ENCODE measurements at places on chromosomes 12 and 14. TPM values are rescaled to one million over a fixed set of nuclear protein-coding genes. Genes with fewer than 3 reads are reported as not detected.
A peak's percentile ranks its signal among the peaks of the same experiment; 100 is the strongest.

- DNase-seq, result no peak
These were observed 1.2 kb downstream of the GLIPR1 start for GRCh38 chr12:75481774-75482173.

GLT1D1 gene
- not detected for total RNA-seq

GRCh38 chr12:6228535-6229223 lies 28.5 kb downstream of the CD9 start:
- DNase-seq, result no peak

DNA sequence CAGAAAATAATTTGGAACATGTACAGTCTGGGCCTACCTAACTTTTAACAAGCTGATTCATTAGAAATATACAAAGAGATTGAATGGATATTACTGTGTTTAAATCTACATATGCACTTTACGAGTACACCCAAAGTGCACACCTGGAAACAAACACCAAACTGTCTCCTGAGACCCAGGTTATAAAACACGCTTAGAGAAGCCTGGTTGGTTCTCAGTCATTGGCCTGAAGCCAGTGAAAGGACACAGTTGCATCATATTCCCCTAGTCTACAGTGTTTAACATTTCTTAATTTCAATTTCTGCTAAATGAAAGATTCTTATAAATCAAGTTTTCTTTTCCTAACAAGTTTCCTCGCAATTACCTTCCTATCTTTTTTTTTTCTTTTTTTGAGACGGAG lies 209.5 kb downstream of the FBXL14 start:
- no peak for DNase-seq

DNA sequence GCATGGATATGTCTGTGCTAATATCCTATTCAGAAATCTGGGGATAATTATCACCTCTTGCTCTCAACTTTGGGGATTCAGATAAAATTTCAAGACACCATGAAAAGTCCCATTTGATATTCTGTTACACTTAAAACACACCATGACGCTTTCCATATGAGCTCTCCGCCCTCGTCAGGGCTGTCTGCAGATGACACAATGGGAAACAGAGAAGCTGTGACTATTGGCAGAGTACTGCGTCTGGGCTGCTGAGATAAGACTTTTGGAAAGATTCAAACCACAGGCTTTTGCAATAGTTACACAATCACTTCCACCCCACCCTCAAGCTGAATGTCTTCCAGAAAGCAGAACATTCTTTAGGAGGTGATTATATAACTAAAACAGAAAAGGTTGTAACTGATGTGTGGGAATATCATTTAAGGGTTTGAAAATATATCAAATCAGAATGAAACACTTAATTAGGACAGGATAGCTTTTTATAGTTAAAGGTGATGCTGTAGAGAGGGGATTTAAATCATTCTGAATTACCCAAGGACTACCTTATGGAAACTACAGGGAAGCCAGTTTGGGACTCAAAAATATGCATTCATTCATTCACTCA lies 75.3 kb upstream of the TMPO start:
- DNase-seq, result peak; percentile 46

DNA sequence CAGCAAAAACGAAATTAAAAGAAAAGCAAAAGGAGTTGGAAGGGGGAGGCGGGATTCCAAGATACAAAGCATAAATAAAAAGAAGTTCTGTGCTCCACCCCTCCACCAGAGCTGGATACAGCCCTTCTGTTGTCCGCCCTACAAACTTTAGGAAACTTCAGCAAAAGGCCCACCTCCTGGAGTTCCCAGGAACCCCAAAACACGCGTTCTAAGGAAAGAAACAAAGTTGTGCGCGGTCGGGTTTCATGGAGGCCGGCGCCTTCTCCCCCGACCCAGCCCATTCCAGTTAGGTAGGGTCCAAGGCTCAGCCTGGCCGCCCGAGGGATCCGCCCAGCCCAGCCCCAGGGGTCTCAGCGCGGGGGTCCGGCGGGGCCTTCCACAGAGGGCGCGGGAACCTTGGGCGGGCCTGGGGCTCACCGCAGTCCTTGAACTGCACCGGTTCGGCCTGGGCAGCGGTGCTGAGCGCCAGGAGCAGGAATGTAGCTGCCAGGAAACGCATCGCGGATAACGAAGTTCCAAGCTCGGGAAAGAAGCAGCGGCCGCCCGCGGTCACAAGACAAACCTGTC lies at the start of gene NPC2:
TSS of gene NPC2 (minus strand) at position 530 of the 567 bp plus-strand sequence. CDS start at position 499, 31 bp downstream.
- no peak for DNase-seq

- no peak for DNase-seq
These were observed 265.9 kb downstream of the EMP1 start for GRCh38 chr12:13462450-13462849.

DNA sequence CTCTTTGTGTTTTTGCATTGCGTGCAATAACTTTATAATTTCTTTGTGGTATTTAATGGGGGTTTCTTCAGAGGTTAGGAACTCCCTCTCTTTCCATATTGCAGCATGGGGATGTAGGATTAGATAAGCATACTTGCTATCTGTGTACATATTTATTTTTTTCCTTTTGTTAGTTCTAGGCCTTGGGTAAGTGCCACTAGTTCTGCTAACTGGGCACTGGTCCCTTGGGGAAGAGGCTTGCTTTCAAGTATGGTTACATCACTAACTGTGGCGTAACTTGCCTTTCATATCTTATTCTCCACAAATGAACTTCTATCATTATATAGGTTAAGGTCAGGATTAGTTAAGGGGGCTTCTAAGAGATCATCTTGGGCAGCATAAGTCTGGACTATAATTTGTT lies 31.5 kb upstream of the SLCO1B3 start:
- no peak for DNase-seq

- no peak for DNase-seq
These were observed 1.4 kb upstream of the RAB35 start for GRCh38 chr12:120117961-120118320.

HVCN1 gene
- not detected for total RNA-seq

DNA sequence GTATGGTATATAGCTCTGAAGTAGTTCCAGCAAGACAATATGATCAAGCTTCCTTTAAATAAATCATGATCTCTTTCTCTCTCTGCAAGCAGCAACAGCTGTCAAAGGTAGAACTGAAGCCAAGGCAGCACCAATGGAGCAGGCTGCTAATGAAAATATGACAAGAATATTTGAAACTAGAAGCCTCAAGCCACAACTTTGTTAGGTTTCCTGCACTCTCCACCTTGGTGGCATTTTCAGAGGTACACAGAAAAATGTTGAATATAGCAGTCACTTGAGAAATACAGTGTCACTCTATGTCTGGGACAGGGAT lies 43.8 kb upstream of the PSMA6 start:
- DNase-seq, result no peak

- no peak for DNase-seq
These were observed 434.7 kb downstream of the FUT8 start for GRCh38 chr14:65847075-65847847.

DNA sequence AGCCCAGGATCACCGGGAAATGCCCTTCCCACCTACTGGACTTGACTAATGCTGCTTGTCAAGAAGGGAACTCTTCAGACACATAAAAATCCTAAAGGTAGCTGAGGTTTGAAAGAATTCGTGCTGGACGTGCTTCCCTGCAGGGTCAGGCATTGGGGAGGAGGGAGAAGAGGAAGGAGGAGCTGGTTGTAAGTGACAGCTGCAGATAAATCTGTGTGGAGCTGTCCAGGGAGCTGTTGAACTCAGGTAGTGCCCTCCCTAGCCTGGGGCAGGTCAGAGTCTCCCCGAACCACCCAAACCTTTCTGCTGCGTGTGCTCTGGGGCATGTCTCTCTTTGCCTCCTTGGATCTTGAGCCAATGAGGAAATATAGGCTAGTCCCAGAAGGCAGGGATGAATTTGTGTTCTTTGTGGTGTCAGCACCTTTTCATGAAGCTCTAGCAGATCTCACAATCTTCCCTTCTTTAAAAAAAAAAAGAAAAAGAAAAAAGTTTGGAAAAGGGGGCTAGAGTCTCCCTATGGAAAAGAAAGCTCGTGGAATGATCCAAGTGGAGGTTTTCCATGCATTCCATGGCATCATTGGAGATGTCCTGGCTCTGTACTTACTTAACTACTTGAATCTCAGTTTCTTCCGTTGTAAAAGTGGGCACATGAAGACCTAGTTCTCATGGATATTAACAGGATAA lies 23.6 kb upstream of the FOS start:
- DNase-seq, result no peak

LRRIQ1 gene
- not detected for total RNA-seq

GRCh38 chr12:79527473-79527872 lies 163.3 kb downstream of the PAWR start:
- DNase-seq, result no peak

MANSC1 gene
- total RNA-seq, result 28.9 TPM

DNA sequence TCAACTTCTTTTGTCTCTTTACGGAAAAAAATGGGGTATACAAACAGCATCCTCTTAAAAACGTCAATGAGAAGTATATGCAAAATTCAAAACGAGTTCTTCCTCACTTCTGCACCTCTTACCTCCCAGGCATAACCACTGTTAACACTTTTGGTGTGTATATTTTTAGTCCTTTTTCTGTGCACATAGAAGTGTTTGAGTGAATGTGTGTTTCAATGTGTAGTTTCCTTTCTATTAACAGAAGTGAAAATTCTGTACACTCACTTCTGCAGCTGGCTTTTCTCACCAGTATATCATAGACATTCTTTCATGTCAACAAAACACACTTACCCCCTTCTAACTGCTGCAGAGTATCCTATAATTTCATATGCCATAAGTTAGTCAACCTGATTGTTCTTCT lies 5.4 kb downstream of the UBR7 start:
- no peak for DNase-seq

DHRS2 gene
- 12.8 TPM for total RNA-seq

MANSC4 gene
- total RNA-seq, result not detected

AHNAK2 gene
- 0.77 TPM for total RNA-seq

DNA sequence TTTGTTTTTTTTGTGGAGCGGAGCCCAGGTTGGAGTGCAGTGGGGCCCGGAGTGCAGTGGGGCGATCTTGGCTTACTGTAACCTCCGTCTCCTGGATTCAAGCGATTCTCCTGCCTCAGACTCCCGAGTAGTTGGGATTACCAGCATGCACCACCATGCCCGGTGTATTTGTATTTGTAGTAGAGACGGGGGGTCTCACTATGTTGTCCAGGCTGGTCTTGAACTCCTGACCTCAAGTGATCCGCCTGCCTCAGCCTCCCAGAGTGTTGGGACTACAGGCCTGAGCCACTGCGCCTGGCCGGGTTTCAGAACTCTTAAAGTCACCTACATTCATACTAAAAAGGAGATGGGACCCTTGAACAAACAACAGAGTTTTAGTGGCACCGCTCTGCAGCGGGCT lies 52.7 kb downstream of the KRT80 start:
- DNase-seq, result no peak

GRCh38 chr14:33676135-33676566 lies 274.7 kb downstream of the EGLN3 start:
- DNase-seq, result peak; percentile 67

- DNase-seq, result no peak
These were observed 8.1 kb downstream of the PTPN6 start for GRCh38 chr12:6959058-6959804.

DNA sequence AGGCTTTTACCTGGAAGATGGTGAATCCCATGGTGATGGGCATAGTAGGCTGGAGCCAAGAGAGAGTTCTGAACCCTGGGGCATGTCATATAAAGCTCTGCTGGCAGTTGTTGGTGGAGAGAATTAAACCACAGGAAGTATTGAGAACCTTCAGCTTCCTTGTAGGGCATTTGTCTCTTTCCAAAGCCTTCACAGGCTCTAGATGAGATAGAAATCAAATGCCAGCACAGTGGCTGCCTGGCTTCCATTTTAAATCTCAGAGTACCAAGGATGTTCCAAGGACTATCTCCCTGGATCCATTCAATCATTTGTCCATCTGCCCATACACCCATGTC lies 369.6 kb downstream of the DPF3 start:
- no peak for DNase-seq

XRCC3 gene
- 44.0 TPM for total RNA-seq

- no peak for DNase-seq
These were observed 452.4 kb downstream of the KCNH5 start for GRCh38 chr14:62592877-62593276.

- DNase-seq, result no peak
These were observed 841.1 kb downstream of the TMTC2 start for GRCh38 chr12:83527810-83528209.

DNA sequence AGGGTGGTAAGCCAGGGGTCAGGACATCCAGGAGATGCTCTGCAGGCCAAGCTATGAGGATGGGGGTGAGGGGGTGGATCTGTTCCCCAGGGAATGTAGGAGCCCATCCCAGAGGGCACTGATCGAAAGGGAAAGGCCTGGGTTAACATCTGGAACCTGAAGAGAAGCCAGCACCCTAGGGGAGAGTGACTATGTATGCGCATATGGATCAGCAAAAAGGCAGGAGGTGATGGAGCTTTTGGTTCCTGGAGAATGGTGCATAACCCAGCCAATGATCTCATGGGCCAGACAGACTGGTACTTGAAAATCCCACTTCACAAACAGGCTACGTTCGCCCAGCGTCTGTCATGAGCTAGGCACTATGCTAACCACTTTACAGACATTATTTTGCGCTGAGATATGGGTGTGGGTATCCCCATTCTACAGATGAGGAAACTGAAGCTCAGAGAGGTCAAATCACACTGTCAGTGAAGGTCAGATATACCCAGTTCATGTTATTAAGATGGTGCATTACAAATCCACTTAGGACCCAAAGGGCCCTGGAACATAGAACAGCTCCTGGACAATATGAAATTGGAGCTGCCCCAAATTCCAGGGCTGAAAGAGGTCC lies 1.6 kb downstream of the CCDC63 start:
- DNase-seq, result no peak

SLCO1C1 gene
- not detected for total RNA-seq

DNA sequence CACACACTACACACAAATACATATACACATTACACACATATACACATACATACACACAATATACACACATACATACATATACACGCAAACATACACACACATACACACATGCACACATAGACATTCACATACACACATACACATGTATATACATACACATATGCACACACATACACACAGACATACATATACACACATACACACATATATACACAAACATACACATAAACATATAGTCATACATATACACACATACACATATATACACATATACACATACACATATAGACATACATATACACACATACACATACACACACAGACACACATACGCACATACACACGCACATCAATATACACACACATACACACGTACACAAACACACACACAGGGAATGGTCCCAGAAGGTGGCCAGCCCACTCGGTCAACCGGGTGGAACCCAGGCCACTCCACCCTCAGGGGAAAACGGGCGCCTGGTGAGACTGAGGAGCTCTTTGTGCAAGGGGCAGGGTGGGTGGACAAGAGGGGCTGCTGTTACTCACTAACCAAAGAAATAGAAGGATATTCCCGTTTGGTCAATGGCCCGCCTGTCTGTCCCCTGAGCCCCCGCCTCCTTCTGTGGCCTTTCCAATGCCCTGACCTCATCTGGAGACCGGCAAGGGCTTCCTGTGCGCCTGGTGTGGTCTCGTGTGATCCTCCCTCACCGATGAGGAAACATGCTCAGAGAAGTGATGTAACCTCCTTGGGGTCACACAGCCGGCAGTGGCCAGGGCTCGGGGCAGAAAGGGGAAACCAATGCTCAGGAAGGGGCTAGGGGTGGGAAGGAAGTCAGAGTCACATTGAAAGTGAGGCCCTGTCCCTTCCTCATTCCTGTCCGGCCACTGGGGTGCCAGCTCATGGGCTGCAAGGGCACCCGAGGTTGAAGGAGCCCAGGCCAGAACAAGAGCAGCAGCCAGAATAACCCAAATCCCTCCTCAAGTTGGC lies 5.3 kb downstream of the TRPV4 start:
- no peak for DNase-seq

- DNase-seq, result no peak
These were observed 77.1 kb upstream of the PLXNC1 start for GRCh38 chr12:94071258-94071657.
